NCI-H2081 treated with DMSO at 0.1 percent for 48 hours (cell line): ENCODE measurements at places on chromosomes 1 and 21.

DNA sequence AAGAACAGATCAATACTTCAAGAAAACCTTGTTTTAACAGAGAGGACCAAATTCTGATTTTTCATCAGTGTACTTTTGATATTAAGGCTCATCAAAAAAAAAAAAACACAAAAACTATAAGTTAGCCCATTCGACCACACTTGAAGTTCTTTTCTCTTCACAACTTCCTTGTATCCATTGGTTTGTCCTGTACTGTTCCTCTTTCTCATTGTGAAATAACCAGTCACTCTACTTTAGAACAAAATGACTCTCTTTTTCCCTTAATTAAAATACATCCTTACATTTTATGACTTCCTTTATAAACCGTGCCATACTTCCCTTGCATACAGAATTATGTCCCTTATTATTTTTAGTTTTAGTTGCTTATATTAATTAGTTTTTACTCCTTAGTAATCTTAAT lies 8.4 kb downstream of the QSOX1 start:
- no peak for DNase-seq

DNA sequence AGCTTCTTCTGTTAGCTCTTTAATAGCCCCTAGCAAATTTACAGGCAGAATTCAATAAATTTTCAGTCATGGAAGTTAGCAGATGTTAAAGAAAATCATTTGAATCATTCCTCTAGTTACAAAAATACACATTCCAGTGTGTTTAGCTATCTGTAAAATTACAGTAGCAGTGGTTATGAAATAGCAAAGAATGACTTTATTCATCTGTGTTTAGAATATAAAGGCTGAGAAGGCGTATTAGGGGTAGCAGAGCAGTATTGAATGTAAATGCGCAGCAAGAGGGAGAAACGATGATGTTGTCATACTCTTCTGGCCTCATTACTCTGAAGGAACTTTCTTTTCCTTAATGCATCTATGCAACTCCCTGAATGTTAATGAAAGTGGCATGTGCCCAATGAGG lies 106.2 kb upstream of the CYYR1 start:
- DNase-seq, result no peak

- DNase-seq, result no peak
Measured at GRCh38 chr1:168507828-168508227, 36.0 kb downstream of the XCL2 start.

GRCh38 chr21:38289705-38290485 lies 33.1 kb downstream of the KCNJ15 start:
- DNase-seq, result no peak

GRCh38 chr21:35601211-35601610 lies 459.1 kb downstream of the SETD4 start:
- no peak for DNase-seq

- DNase-seq, result no peak
Measured at GRCh38 chr1:110597966-110598365, 8.2 kb downstream of the KCNA2 start.

- DNase-seq, result no peak
Measured at GRCh38 chr1:74340656-74341055, 105.5 kb downstream of the TNNI3K start.

DNA sequence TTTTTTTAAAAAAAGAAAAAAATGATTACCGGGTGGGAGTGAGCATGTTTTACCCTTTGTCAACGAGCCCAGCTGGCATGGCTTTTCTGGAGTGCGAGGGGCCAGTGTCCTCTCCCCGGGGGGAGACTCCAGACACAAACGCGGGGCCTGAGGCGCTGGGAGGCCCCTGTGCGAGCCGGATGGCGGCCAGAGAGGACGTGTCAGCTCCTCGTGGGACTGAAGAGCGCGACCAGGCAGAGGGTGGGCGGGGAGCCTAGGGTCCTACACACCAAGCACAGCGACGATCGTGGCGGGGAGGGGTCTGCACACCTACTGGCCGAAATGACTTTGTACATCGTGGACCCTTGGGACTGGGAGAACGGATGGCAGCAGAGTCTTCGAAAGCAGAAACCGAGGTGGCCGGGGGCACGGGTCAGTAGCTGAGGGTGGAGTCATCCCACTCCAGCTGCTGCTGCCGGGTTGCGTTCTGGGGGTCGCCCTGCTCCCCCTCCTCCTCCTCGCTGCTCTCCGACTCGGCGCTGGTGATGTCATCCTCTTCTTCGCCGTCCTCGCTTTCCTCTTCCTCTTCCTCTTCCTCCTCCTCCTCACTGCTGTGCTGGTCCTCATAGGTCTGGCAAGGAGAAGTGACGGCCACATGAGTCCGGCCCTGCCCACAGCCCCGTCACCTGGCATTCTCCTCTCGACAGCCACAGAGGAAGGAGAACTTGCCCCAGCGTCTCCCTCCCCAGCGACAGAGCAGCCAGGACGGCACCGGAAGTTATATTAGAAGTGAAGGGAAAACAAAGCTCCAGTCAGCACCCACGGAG lies 78.8 kb downstream of the PIK3CD start:
- no peak for DNase-seq

- DNase-seq, result no peak
Measured at GRCh38 chr21:46048926-46049889, 48.7 kb upstream of the COL6A2 start.

GRCh38 chr1:116923421-116923820 lies 13.7 kb downstream of the PTGFRN start:
- DNase-seq, result no peak
